ENCODE measurements at places on chromosomes 16 and 17. TPM values are rescaled to one million over a fixed set of nuclear protein-coding genes. Genes with fewer than 3 reads are reported as not detected.

The TP53TG3C gene
- not detected for total RNA-seq

The TBC1D3K gene
- 0.15 TPM for total RNA-seq

DNA sequence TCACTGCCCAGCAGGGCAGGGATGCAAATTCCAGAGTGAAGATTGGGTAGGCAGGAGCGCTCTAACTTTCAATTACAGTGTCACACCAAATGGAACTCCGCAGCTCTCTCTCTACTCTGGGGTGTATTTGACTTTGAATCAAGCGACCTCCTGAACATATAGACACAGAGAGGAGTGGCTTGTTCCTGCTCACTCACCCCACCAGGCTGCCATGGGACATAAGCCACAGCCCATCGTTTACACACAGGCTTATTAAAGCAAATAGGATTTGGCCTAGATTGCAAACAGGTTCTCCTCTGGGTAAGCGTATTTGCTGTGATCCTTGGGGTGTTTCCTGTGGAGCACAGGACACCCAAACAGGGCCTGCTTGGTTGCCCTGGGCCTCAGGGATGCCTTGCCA is 281.6 kb upstream of the CCL2 start:
- DNase-seq = no peak

DNA sequence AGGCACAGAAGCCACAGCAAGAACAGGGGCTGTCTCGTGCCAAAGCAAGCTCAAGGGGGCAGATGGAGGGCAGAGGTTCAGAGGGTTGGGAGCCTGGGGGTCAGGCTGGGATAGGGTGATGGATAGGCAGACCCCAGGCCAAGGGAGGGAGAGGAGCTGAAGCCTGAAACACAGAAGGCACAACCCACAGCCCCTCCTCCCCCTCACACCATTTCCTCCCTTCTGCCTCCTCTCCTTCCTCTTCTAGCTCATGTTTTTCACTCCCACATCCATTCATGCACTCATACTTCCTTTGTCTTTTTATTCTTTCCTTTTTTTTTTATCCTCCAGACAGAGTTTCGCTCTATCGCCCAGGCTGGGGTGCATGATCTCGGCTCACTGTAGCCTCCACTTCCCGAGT is 61.1 kb downstream of the SOCS1 start:
- DNase-seq = no peak

The APOBR gene
- 37.7 TPM for total RNA-seq

DNA sequence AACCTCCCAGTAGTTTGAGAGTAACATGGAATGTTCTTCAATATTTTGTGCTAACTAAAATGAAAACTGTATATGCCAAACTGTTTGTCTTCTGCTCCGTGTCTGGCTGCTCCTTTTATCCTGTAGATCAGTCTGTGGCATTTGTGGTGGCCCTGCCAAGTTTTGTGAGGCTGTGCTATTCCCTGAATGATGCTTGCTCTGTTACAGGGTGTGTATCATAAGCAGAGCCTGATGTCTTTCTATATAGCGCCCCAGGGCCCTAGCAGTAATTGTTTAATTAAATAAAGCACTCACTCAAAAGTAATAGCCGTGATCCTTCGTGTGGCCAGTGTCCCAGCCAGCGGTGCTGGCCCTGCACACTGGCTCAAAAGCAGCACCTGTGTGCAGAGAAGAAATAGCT is 27.8 kb upstream of the NAT9 start:
- DNase-seq = no peak

The DLX4 gene
- 12.7 TPM for total RNA-seq
